ENCODE measurements at places on chromosomes 2 and 18.

DNA sequence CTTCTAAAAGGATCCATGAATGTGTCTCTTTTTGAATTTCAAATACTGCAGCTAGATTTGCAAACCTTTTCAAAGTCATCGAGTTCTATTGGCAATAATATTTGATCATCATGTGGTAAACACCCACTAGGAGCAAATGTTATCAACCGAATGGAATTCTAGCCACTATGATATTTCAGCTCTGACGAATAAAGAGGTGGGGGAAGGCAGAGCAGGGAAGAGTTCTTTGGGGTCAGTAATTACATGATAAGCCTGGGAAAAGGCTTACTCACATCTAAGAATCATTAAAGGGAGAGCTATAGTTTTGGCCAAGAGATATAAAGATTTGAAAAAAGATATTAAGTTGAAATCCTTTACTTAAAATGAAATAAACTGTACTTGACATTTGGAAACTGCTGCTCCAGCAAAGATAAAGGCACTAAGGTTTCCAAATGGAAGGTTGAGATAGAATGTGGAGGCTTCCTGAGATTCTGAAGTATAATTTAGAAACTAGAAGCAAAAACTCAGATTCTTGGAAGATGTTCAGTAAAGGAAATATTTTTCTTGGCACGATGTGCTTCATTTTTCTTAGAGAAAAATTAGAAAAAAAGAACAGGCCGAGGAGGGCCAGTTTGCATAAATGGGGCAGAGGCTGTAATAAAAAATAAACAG, 104.7 kb upstream of the ARHGAP28 start:
- no peaks in the 10 kb centered on the region for H3K27me3 ChIP-seq
- no peak overlapping the region for H3K27ac ChIP-seq
- H3K4me1 ChIP-seq = peaks cover 19% of the 10 kb centered on the region
- no peaks in the 10 kb centered on the region for H3K36me3 ChIP-seq
- H3K4me3 ChIP-seq = no peak overlapping the region
- no peak for DNase-seq

DNA sequence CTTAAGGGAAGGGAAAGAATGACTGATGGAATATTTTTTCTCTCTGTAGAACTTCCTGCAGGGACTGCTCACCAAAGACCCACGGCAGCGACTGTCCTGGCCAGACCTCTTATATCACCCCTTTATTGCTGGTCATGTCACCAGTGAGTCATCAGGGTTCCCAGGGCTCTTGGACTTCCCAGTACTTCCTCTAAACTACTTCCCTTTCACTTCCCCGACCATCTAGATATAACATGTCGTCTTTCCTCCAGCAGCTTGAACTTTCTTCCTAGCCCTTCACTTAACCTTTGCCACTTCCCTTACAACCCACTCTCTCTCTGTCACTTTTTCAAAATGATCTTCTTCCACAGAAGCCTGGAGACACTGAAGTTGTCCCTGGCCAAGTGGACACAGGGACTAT, 7.2 kb downstream of the STK36 start:
- peaks cover 18% of the 10 kb centered on the region for H3K36me3 ChIP-seq
- no peak overlapping the region for H3K4me3 ChIP-seq
- DNase-seq = no peak
- H3K27me3 ChIP-seq = no peaks in the 10 kb centered on the region
- H3K27ac ChIP-seq = no peak overlapping the region
- no peaks in the 10 kb centered on the region for H3K4me1 ChIP-seq

GRCh38 chr2:106596844-106597243, 109.7 kb downstream of the CD8B2 start:
- H3K27me3 ChIP-seq = no peaks in the 10 kb centered on the region
- peaks cover 13% of the 10 kb centered on the region for H3K36me3 ChIP-seq
- H3K4me3 ChIP-seq = no peak overlapping the region
- no peak overlapping the region for H3K27ac ChIP-seq

- no peak overlapping the region for H3K4me3 ChIP-seq
- no peaks in the 10 kb centered on the region for H3K4me1 ChIP-seq
- H3K27ac ChIP-seq = no peak overlapping the region
- H3K36me3 ChIP-seq = peaks cover 27% of the 10 kb centered on the region
- H3K27me3 ChIP-seq = peaks cover 4% of the 10 kb centered on the region
- DNase-seq = no peak
These were observed 20.1 kb upstream of the SULT1C3 start for GRCh38 chr2:108219688-108220087.

GRCh38 chr2:215355801-215356200, 43.9 kb downstream of the ATIC start:
- peaks cover 8% of the 10 kb centered on the region for H3K4me1 ChIP-seq
- peaks cover 22% of the 10 kb centered on the region for H3K36me3 ChIP-seq
- no peak for DNase-seq
- no peaks in the 10 kb centered on the region for H3K27me3 ChIP-seq

DNA sequence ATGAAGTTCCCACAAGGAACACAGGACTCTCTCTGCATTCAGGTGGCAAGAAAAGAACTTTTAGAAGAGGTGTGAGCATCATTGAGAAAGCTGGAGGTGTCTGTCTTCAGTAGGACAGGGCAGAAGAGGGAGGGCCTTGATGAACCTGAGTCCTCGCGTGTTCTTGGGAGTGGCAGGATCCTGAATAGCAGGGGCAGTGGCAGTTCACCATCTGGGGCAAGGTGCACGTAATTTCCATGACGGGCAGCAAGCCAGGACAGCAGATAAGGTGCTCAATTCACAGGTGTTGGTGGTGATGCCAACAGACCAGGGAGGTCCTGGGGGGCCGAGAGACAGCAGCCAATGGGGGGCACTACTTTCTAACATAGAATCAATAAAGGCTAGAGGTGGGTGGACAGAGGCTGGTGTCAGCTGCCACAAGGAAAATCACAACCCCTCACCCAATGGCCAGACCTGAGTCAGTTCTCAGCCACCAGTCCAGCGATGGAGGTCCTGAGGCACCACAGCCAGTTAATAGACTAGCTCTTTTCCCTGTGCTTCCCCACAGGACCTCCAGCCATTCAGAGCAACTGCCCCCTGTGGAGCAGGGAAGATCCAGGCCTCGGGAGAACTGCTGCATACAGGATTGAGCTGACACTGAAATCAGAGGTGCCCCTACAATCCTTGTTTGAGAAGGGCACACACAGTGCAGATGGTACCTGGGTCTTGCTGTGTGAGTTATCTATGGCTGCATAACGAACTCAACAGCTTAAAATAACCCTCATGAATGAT, 10.9 kb upstream of the HDAC4 start:
- H3K4me1 ChIP-seq = no peaks in the 10 kb centered on the region
- H3K4me3 ChIP-seq = no peak overlapping the region
- H3K27me3 ChIP-seq = no peaks in the 10 kb centered on the region
- no peak overlapping the region for H3K27ac ChIP-seq

DNA sequence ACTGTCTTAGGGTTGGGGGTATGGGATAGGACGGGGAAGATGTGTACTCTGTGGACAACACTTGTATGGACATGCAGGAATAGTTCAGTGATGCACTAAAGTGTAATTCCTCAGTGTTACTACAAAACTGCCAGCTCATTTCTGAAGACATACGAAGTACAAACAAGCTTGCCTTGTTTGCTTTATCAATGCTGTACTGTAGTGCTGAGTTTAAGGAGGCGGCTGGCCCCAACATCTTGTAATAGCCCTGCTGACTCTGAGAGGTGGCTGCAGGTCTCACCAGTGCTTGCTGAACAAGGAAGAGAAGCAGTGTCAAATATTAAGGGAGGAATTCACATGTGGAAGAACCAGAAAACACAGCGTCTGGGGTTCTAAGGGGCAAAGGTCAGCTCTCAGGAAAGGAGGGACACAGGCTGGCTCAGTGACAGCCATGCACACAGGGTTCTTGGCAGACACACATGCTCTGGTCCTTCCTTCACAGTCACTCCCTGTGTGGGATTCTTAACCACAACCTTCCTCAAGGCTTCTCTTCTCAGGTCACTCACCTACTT, 39.8 kb upstream of the EVA1A start:
- no peaks in the 10 kb centered on the region for H3K4me1 ChIP-seq
- H3K27ac ChIP-seq = no peak overlapping the region
- no peaks in the 10 kb centered on the region for H3K27me3 ChIP-seq
- no peak for DNase-seq

DNA sequence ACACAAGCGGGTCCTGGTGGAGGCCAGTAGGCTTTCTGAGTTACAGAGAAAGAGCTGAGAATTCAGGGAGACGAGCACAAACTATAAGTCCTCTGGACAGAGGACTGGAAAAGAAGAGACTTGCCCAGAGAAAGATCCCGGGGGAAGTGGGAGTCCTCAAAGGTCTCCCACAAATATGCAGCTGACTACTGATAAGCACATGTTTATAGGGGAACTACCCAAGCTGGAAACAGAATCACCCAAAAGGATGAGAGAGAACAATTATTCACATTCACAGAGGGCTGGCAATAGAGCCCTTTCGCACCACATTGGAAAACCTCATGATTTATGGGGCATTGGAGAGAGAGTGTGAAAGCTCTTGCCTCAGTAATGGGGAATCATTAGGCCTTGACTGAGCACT, 337.6 kb downstream of the IRS1 start:
- no peak overlapping the region for H3K27ac ChIP-seq
- DNase-seq = no peak
- H3K27me3 ChIP-seq = no peaks in the 10 kb centered on the region
- no peaks in the 10 kb centered on the region for H3K4me1 ChIP-seq
- no peak overlapping the region for H3K4me3 ChIP-seq
- H3K36me3 ChIP-seq = no peaks in the 10 kb centered on the region

GRCh38 chr2:202545523-202545922, 89.2 kb upstream of the FAM117B start:
- peaks cover 7% of the 10 kb centered on the region for H3K36me3 ChIP-seq
- no peak overlapping the region for H3K4me3 ChIP-seq
- peak overlapping the region; percentile 63 for H3K27ac ChIP-seq
- no peaks in the 10 kb centered on the region for H3K27me3 ChIP-seq
- peaks cover 21% of the 10 kb centered on the region for H3K4me1 ChIP-seq

DNA sequence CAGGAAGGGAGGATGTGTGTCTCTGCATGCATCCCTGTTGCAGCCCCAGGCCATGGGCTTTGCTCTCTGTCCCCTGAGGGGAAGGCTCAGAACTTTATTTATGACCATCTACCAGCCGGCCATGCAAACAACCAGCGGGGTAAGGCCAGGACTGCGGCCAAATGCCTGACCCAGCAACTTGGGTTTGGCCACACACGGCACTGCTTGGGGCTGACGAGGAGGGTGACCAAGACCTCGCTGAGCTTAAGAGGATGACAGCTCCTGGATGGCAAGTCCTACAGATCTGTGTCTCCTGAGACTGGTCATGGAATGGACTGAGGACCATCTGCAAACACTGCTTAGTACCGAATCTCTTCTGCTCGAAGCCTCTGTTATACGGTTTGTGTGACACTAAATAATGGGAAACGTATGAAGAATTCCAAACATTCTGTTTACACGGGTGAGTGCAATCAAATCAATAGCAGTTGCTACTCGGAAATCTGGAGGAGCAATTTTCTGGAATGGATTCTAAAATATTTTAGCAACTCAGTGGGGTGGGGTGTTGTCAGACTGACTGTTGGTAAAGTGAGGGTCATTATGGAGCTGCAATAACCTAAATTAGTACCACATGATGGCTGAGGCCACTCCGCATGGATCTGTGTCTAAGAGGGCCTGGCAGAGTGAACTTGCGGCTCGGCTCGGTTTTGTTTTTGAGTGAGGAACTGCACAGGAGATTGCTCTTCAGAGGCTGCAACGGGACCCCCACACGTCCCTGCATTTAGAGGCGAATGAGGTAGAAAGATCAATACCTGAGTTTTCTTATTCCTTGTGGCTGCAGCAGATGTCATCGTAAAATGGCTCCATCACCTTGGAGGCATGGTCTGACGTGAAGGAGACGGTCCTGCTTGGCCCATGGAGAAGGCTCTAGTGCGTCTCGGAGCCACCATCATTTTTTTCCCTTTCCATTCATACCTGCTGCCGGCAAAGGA, 26.6 kb downstream of the TMEM18 start:
- H3K27ac ChIP-seq = no peak overlapping the region
- no peak overlapping the region for H3K4me3 ChIP-seq
- peaks cover 3% of the 10 kb centered on the region for H3K27me3 ChIP-seq
- H3K4me1 ChIP-seq = no peaks in the 10 kb centered on the region

DNA sequence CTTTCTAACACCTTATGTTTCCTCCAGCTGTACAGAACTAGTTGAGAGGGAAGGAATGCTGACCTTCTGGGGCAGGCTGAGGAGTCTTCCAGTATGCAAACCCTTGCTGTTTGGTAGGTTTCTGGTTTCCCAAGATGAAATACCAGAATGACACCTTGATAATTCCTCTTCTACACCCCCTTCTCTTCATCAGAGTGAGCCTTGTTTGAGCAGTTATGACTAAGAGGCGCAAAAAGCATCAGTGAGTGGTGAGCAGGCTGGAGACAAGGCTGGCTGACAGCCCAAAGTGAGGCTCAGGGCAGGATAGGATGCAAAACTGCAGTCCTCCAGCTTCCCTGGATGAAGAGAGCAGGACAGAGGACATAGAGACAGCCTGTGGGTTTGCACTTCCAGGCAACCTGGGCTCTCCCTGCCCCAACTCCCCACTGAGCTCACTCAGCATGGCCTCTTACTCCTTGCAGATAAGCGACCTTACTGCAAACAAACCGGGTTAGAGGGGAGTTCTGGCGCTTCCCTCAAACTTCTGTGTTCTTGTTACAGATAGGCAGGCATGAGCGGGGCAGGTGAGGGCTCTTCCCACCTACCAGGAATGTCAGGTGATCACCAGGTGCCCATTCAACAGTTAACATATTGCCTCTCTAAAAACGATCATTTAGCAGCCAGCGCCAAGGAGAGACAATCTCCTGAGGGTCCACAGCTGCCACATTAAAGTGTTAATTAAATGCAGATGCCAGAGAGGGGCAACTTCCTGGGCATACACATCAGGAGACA, 5.4 kb downstream of the MPPE1 start:
- H3K27ac ChIP-seq = peak overlapping the region; percentile 51
- peaks cover 12% of the 10 kb centered on the region for H3K36me3 ChIP-seq
- DNase-seq = no peak
- peaks cover 45% of the 10 kb centered on the region for H3K4me1 ChIP-seq
- no peaks in the 10 kb centered on the region for H3K27me3 ChIP-seq

DNA sequence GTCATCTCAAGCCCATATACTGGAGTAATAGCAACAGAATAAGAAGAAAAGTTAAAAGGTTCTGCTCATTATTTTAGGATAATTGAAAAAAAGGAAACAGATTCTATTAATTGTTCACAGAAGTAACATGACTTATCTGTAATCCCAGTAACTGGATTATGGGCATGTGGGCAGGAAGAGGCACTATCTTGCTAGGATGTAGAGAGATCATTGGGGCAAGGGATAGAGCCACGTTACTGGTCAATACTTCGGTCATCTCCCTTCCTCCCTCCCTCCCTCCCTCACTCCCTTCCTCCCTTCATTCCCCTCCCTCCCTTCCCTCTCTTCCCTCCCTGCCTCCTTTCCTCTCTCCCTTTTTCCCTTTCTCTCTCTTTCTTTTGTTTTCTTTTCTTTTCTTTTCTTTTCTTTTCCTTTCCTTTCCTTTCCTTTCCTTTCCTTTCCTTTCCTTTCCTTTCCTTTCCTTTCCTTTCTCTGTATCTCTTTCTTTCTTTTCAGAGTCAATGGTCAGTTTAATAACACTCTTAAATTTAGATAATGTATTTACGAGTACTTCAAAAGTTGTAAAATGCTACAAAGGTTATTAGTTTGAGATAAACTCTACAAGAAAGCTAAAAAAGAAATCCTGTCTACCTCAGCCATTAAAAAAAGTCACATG, 82.8 kb downstream of the FHOD3 start:
- no peak overlapping the region for H3K4me3 ChIP-seq
- H3K27ac ChIP-seq = no peak overlapping the region
